ENCODE measurements at places on chromosomes 4 and X.

DNA sequence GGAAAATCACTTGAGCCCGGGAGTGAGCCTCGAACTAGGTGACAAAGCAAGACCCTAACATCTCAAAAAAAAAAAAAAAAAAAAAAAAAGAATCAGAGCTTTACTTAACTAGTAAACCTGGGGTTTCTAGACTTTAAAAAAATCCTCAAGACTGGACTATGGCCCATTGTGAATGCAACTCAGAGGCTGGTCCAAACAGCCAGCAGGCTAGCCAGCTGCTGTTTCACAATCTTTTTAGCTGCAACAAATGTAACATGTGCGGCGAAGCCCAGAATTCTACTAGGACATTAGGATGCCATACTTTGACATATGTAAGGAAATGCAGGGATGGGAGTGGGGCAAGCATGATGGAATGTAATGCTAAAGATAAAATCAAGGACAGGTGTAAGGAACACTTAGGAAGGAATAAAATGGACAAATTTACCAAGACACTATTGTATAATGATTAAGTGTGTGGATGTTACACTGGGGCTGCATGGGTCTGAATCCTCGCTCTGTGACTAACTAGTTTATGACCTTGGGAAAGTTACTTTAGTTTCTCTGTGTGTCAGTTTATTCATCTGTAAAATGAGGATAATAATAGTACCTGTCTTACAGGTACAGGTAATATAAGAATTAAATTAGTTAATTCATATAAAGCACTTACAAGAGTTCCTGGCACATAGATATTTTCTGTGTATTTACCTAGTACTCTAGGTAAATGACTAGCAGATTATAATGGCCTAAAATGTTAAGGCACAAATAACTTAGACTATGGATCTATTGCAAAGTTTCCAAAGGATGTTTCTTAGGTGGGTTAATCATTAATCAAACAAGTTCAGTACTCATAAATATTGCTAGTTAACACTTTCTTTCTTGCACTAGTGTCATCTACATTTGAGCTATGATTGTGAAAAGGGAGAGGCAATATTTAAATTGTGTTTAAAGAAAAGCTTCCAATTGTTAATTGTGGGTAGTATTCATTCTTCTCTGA, 49.5 kb downstream of the HELQ start:
- DNase-seq: no peak

DNA sequence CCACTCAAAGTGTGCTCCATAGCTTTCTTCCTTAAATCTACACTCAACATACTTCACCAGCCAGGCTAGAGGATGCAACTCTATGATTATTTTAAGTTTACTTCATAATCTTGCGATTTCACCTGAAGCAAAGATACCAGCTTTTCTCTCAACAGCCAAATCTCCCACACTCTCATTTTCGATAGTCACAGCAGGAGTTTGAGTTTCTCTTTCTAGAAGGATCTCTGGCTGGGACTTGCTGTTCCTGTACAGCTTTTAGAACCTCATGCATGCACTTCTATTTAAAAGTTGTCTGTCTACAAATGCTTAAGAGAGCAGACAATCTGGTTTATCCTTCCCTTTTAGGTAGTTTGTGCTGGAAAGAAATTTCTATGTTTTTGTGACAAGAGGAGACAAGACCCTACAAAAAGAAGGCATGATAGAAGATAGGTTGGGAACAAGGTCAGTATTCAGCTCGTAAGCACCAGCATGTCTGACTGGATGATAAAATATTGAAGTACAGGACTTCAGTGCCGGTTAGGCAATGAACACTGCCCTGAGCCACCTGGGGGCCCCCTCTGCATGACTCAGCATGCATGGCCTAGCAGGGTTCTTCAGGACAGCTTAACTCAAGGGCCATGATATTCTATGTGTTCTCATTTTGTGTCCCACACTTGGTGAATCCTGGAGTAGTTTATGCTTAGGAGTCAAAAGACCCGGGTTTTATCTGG, 65.6 kb downstream of the ATXN3L start:
- DNase-seq: no peak

DNA sequence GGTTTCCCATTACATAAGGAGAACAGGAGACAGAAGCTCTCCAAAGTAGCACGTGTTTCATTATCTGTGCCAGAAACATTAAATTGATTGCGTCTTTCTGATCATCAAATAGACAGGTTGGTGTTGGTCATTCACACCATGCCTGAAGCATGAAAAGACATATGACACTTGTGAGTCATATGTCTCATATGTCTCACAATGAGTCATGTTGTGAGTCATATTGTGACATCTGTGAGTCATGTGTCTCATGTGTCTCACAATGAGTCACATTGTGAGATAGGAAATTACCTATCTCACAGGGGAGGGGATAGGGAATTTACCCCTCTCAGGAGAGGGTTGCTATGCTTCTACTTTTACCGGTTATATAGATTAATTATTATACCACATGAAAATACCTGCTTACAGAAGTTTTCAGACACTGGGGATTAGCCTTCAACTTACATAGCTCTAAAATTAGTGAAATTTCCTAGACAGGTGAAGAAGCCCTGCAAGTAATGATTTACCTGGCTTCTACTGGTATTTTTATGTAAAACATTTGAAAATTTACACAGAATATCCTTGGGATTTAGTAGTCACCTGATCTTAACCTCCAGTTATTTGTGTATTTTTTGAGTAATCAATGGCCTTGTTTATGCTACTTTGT, 80.8 kb downstream of the NPFFR2 start:
- DNase-seq: no peak

GRCh38 chr4:35975617-35976355, 268.5 kb downstream of the ARAP2 start:
- DNase-seq: no peak

DNA sequence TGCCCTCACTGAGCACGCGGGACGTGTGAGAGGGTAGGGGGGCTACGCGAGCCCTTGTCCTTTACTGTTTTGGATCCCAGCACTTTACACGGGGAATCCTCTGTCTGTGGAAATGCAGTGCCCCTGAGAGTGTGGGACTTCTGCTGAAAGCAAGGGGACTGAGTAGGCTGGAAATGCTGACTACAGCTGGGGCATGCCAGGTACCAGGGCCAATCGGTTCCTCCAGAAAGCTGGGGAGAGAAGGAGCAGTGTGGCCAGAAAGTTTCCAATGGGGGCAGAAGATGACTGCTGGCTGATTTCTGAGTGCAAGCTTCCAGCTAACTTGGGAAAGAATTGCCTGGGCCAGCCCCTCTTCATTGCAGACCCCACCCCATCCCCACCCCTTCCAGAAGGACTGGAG, 1.5 kb downstream of the NHSL2 start:
- DNase-seq: no peak

- no peak for DNase-seq
Measured at GRCh38 chr4:138445098-138445497, 202.9 kb upstream of the SLC7A11 start.

DNA sequence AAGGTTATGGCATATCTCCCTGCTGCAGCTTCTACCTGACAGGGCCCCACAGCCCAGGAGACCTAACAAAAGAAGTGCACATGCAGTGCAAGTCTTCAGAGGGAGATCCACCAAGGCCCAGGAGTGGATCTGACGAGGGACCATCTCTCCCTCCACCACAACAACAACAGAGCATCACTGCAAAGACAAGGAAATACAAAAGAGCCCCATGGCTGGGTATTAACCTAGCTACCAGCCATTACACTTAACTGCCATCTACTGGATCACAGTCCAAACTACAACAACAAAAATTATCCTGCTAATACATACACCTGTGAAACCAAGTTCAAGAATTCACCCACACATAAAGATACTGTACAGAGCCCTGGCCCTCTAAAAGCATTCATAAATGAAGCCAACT, 280.2 kb upstream of the SLC7A11 start:
- no peak for DNase-seq

DNA sequence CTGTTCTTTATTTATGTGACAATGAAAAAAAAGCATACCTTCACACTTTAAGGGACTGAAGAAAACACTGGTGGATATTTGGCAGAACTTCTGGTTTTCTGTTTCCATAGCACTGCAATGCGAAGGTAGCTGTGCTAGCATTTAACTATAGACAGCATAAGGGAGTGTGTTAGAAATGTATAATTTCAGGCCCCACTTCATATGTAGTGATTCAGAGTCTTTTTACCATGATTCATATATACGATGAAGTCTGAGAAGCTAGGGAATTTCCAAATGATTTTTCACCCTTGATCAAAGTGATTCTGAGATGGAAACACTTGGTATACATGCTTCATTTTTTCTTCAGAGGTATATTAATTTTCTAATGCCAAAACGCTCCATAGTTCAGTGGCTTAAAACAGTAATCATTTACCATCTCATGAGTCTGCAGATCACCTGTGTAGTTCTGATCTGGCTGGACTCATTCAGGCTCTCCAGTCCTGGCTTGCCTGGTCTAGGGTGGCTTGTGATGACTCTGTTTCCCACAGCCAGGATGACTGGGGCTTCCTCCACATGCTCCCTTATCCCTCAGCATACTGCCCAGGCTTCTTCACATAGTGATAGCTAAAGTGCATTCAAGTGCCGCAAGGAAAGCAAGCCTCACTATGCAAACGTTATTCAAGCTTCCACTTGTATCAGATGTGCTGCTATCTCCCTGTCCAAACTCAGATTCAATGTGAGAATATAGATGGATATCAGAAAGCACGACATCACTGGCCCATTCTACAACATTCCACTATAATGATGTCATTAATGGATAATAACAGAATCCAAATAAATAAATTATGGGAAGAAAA, 790.1 kb downstream of the TECRL start:
- no peak for DNase-seq
